NCI-H187 treated with DMSO at 0.1 percent for 48 hours (cell line): ENCODE measurements at places on chromosomes 7 and 10.

DNA sequence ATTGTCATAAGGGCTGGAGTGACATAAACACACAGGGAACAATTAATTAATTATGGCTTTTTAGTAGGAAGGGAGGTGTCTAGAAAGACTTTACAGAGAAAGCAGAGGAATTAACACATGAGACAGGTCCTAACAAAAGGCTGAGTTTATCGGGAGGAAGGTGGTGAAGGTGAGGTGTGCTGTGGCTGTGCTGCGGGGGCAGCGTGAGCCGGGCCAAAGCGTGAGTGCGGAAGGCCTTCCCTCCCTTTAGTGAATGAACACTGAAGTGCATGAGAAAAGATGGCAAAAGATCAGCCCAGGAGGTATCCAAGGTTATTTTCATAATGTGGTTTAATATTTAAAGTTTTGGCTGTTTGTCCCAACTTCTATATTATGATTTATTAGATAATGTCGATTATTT is 243.4 kb upstream of the PLXNA4 start:
- DNase-seq = no peak

- no peak for DNase-seq
Measured at GRCh38 chr10:93715345-93715744, 13.0 kb upstream of the FRA10AC1 start.

GRCh38 chr10:6136215-6137201 is 47.7 kb downstream of the RBM17 start:
- DNase-seq = no peak

DNA sequence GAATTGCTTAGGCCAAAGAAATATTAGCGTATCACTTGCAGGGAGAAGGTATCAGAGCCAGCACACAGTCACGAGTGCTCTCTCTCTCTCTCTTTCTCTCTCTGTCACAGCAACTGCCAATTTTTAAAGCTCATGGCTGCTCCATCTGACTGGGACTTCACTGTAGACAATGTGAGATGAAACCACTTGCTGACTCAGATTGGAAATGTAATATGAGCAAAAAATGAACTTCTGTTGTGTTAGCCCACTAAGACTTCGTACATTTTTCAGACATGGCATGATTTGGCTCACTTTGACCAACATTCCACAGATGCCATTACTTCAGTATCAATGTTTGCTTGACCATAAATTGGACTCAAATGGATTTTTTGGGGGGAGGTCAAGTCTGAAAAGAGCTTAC is 68.1 kb downstream of the DGKB start:
- DNase-seq = no peak

DNA sequence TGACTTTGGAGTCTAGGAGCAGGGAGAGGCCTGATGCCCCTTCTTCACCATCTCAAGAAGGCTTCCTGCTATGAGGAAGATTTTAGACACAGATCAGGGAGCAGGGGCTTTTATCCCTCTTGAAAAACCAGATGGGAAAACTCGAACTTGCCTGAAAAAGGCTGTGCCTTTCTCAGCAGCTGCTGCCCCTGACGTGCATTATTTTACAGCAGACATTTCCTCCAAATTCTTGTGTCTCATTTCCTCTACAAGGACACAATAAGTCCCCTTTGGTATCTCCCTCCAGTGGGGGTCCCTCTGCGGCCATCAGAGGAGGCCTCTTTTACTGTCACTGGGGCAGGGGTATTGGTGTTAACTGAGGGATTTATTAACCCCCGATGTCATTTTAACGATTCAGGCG is 38.0 kb upstream of the AQP1 start:
- no peak for DNase-seq

GRCh38 chr10:59904426-59905065 is 1.8 kb downstream of the CCDC6 start:
- DNase-seq = no peak

DNA sequence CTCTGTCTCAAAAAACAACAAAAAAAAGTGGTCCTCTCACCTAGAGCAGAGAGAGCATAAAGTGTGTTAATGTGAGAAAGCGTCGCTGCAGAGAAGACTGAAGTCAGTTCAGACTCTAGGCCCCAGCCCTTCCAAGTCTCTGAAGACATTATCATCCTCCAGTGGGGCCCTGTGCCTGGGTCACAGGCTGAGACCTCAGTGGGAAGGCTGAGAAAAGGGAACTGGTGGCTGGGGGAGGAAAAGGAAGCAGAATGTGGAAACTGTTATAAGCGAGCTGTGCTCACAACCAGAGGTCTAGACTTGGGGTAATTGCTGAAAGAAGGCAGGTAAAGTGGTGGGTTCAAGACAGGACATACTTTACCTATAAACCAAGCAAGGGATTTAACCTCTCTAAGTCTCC is 4.9 kb upstream of the RRP12 start:
- no peak for DNase-seq

DNA sequence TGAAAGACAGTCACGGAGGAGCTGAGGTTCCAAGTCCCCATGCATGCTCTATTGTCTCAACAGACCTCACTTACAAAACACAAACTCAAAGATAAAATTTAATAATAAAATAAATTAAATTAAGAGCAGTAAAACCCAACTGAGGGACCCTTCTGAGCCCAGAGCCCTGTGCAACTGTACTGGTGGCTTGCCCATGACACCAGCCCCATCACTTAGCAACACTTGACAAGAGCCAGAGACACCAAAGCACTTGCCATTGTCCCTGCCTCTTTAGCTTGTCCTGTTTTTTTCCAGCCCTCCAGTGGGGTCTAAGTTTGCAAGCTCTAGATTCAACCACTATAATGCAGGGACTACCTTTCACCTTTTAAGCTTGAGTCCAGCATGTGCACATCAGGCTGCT is 117.9 kb downstream of the JCAD start:
- no peak for DNase-seq

DNA sequence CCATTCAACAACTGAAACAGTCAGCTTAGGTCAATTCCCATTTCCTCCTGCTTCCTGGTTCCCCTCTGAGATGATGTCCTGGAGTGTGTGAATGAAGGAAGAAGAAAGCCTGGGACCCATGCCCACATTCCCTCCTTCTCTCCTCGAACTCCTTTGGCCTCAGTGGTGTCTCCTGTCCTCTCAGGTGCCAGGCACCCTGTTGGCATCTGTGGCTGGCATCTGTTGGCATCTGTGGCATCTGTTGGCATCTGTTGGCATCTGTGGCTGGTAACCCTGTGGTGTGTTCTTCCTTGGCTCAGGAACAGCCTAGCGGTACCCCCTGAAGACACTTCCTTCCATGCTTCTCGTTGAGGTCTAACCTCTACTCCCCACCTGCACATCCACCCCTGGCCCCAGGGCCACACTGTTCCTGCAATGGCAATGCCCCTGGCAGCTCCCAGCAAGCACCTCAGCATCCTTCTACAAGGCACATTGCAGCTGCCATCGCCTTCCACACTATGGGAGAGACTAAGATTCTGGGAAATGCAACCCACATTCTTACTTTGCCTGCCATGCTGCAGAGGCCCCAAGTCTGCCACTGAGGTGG is 114.4 kb upstream of the NEBL start:
- DNase-seq = no peak

- DNase-seq = no peak
Measured at GRCh38 chr7:99713995-99714570, 20.9 kb downstream of the CYP3A7 start.

- no peak for DNase-seq
Measured at GRCh38 chr7:4606797-4607196, 75.3 kb upstream of the FOXK1 start.
